ENCODE measurements at places on chromosomes 7 and 10.

DNA sequence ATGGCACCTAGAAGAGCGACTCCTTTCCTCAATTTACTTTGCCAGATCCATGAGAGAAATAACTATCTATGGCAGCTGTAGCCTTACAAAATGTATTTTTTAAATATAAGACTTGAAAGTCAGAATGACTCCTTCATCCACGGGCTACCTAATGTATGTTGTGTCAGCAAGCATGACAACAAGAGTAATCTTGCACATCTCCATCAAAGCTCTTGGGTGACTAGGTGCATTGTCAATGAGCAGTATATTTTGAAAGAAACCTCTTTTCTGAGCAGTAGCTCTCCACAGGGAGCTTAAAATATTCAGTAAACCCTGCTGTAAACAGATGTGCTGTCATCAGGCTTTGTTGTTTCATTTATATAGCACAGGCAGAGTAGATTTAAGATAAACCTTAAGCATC, 757.2 kb upstream of the PHF14 start:
- DNase-seq: no peak

DNA sequence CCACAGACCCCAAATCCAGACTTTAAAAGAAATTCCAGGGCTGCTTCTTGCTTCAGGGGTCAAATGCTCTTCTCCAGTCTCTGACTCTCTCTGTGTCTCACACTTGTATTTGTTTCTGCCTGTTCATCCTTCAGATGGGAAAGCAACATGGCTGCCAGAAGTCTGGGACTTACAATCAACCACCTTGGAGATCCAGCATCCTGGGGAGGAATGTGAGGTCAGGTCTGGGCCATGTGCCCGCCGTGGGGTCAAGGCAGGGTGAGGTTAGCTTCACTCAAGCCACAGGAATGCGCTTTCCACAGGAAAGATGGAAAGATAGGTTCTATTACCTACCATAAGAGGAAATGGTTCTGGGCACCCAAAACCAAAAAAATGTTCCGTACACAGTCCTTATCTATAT, 34.3 kb upstream of the NPVF start:
- no peak for DNase-seq

GRCh38 chr7:143300959-143301935, 13.1 kb downstream of the CASP2 start:
- no peak for DNase-seq

DNA sequence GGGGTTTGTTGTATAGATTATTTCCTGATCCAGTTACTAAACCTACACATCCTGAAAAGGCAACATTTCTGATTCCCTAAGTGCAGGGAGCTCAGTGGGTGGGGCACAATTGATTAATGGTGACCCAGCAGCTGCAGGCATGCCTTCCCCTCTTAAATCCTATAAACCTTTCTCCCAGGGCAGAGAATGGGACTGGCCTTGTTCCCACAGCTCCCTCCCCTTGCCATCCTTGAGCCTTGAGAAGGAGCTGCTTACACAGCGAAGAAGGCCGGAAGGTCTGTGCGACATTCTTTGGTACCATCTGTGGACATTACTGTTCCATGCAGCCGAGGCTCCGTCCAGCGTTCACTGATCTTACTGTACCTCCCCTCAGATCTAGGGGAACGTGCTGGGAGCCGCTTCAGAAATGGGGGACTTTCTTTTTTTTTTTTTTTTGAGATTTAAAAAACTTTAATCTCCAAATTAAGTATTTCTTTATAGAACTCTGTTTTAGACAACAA, 14.3 kb downstream of the KLF6 start:
- no peak for DNase-seq

Measured in activated naive CD8-positive, alpha-beta T cell treated with anti-CD3 and anti-CD28 coated beads for 36 hours (primary cell).